Ovary (tissue), 10 donors: ENCODE measurements at places on chromosomes 2 and 18. TPM values are rescaled to one million over a fixed set of nuclear protein-coding genes. Genes with fewer than 3 reads are reported as not detected.

DNA sequence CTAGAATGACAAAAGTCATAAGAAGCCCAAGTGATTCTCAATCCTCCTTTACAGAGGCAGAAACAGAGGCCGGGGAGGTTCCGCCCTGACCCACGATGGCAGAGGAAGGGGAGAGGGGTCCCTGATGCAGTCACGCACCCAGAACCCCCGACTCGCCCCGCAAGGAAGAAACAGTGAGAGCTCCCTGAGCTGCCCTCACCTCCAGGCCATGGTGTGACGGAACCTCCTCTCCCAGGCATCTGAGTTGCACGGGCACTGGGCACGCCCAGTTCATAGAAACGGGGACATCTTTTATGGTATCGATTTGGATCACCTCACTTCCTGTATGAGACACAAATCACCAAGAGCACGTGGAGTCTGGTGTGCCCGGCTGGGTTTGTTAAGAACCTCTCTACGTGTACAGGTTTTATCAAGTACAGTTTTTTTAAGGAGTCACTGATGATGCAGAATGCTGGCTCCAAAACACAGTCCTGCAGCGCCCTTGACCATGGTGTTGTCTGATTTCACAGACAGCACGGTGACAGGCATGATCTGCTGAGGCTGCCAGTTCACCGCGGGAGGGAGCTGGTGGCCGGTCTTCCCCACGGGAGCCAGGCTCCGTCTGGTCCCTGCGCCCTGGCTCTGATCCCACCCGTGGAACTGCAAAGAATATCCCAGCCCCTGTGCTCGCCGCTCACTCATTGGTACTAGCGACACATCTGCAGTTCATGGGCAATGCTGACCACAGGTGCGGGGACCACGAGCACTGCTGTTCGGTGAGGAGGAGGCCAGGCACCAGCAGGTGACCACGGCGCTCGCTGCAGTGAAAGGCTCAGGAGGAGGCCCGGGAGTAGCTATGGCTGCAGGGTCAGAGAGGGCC lies 35.6 kb downstream of the PXDN start:
- H3K4me3 ChIP-seq = no peak overlapping the region
- no peaks in the 10 kb centered on the region for H3K36me3 ChIP-seq
- no peak for DNase-seq
- no peaks in the 10 kb centered on the region for H3K27me3 ChIP-seq
- peaks cover 23% of the 10 kb centered on the region for H3K4me1 ChIP-seq
- no peak overlapping the region for H3K27ac ChIP-seq

- no peak for DNase-seq
- H3K27ac ChIP-seq = no peak overlapping the region
- H3K27me3 ChIP-seq = no peaks in the 10 kb centered on the region
Measured at GRCh38 chr2:194938066-194938465, 719.0 kb upstream of the SLC39A10 start.

- H3K4me1 ChIP-seq = no peaks in the 10 kb centered on the region
- no peak overlapping the region for H3K4me3 ChIP-seq
- no peaks in the 10 kb centered on the region for H3K27me3 ChIP-seq
- no peak overlapping the region for H3K27ac ChIP-seq
- no peaks in the 10 kb centered on the region for H3K36me3 ChIP-seq
- DNase-seq = no peak
Measured at GRCh38 chr2:44934038-44934982, 7.2 kb upstream of the SIX3 start.

DNA sequence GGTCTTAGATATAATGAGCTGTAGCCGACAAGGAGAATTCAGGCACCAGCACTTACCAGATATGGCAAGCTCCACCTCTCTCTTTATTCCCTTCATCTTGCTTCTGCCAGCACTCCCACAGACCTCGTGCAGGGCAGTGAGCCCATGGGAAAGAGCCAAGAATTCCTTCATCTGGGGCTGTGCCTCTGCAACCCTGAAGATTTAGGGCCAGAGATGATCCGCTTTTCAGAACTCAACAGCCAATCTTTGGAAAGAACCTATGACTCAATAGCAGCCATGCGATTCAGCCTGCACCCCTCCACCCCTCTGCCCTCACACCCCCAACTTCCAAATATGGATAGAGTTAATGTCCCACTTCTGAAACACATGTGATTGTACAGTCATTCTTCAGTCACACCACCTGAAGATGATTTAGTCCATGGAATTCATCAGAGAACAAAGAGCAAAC lies 533.7 kb upstream of the TNP1 start:
- H3K4me1 ChIP-seq = peaks cover 18% of the 10 kb centered on the region
- no peaks in the 10 kb centered on the region for H3K27me3 ChIP-seq
- H3K36me3 ChIP-seq = no peaks in the 10 kb centered on the region
- H3K4me3 ChIP-seq = no peak overlapping the region

GRCh38 chr2:109365131-109365530 lies 236.1 kb downstream of the SH3RF3 start:
- H3K27me3 ChIP-seq = no peaks in the 10 kb centered on the region
- no peak overlapping the region for H3K4me3 ChIP-seq
- H3K27ac ChIP-seq = no peak overlapping the region

DNA sequence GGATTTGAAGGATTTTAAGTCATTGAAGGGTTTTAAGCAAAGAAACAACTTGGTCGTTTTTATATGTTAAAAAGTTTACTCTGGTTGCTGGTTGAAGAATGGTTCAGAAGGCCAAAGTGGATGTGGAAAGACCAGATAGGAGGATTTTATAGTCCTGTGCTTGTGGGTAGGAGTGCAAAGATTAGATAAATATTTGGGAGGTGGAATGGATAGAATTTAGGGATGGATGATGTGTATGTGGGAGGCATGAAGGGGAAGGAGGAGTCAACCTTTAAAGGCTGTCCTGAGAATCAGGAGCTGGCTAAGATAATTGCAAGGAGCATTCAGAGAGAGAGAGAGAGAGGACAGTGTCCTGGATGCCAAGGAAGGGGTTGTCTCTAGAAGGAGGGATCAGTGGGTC lies 190.1 kb upstream of the SPRED2 start:
- H3K36me3 ChIP-seq = no peaks in the 10 kb centered on the region
- no peaks in the 10 kb centered on the region for H3K4me1 ChIP-seq
- no peak overlapping the region for H3K27ac ChIP-seq

DNA sequence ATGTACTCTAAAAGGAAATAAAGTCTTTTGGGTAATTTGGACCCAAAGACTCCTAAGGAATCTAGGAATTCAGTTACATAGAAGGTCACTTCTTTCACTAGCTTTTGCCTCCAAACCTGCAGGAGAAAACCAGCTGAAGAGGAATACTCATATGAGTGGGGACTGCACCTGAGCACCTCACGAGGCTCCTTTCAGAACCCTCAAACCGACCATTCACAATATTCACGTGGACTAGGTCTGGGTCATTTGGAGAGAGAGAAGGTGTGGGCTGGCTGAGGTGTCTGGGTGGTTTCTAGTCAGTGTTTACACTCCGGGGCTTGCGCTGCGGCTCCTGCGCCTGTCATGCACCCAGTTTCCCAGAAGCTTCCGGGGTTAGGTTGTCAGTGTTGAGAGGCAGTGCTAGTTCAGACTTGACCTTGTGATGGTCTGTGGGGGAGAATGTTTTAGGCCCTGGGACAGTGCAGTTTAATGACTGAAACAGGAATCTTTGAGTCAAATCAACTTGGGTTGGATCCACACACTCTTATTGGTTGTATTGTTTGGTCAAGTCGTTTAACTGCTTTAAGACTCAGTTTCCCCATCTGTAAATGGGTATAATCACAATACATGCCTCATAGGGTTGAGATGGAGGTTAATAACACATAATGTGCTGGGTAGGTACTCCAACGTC lies 78.4 kb downstream of the LIMS1 start:
- H3K36me3 ChIP-seq = no peaks in the 10 kb centered on the region
- no peak for DNase-seq
- no peaks in the 10 kb centered on the region for H3K27me3 ChIP-seq
- peaks cover 22% of the 10 kb centered on the region for H3K4me1 ChIP-seq

GRCh38 chr2:240114233-240114632 lies 21.9 kb downstream of the COPS9 start:
- no peaks in the 10 kb centered on the region for H3K27me3 ChIP-seq
- no peaks in the 10 kb centered on the region for H3K4me1 ChIP-seq
- no peaks in the 10 kb centered on the region for H3K36me3 ChIP-seq
- H3K27ac ChIP-seq = no peak overlapping the region

- DNase-seq = peak; percentile 62
- peaks cover 8% of the 10 kb centered on the region for H3K4me1 ChIP-seq
- H3K27me3 ChIP-seq = no peaks in the 10 kb centered on the region
- no peak overlapping the region for H3K27ac ChIP-seq
- H3K36me3 ChIP-seq = no peaks in the 10 kb centered on the region
- no peak overlapping the region for H3K4me3 ChIP-seq
Measured at GRCh38 chr2:11248-11941, 34.9 kb downstream of the FAM110C start.

GRCh38 chr2:167398873-167399272 lies 510.6 kb downstream of the XIRP2 start:
- no peak overlapping the region for H3K4me3 ChIP-seq
- H3K27me3 ChIP-seq = no peaks in the 10 kb centered on the region
- H3K36me3 ChIP-seq = no peaks in the 10 kb centered on the region
- H3K4me1 ChIP-seq = no peaks in the 10 kb centered on the region

DNA sequence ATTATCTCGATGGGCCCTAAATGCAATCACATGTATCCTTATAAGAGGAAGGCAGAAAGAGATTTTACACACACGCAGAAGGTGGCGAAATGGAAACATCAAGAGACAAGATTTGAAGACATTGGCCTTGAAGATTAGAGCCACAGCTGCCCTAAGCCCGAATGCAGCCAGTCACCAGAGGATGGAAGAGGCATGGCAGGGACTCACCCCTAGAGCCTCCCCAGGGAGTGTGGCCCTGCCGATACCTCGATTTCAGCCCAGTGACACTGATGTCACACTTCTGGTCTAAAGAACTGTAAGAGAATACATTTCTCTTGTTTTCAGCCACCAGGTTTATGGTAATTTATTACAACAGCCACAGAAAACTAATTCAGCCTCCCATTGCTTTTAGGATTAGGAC lies 17.4 kb downstream of the TTC39C start:
- H3K4me3 ChIP-seq = no peak overlapping the region
- no peaks in the 10 kb centered on the region for H3K36me3 ChIP-seq
- DNase-seq = no peak
- no peak overlapping the region for H3K27ac ChIP-seq
- H3K27me3 ChIP-seq = no peaks in the 10 kb centered on the region

DNA sequence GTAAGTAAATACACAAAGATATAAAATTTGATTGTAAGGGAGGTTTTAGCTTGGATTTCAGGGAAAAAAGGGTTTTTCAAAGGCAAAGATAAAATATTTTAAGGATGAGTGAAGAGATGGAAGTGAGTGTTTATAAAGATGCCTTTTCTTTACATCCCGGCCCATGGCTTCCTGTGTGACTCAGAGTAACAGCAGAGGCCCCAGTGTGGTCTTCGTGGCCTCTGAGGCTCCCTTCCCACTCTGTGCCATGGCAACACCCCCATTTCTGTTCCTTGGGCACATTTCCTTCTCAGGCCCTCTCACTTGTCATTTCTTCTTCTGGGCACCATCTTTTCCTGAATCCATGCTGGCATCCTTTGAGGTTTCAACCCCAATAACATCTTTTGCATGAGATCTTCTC lies 92.6 kb upstream of the TMEM18 start:
- H3K4me3 ChIP-seq = no peak overlapping the region
- no peak for DNase-seq
- no peaks in the 10 kb centered on the region for H3K36me3 ChIP-seq
- no peaks in the 10 kb centered on the region for H3K27me3 ChIP-seq

DNA sequence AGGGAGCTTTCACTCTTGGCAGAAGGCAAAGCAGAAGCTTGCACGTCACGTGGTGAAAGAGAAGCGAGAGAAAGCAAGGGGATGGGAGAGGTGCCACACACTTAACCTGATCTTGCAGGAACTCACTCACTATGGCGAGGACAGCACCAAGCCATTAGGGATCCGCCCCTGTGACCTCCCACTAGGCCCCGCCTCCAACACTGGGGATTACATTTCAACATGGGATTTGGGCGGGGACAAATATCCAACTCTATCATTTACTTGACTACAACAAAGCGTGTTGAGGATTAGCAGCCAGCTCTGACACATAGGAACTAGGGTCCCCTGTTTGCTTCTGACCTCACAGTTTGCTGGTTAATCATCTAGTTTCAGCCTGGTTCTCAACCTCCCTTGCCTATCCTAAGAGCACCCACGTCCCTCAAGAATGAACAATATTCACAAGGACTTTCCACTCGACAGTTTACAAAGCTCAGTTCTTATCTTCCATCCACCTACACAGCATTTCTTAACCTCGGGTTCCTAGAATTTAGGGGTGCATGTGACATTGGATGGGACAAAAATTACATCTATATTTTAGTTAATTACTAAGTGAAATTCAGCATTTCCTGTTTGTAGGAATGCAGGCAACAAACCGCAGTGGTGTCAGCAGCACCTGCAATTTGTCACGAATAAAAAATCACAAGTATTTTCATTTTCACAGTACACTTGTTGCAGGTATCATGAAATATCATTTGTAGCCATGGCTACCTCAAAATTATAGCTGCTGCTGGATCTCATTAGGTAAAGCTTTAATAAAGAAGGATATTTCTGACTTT lies 36.0 kb downstream of the LBH start:
- peaks cover 5% of the 10 kb centered on the region for H3K4me1 ChIP-seq
- no peak overlapping the region for H3K4me3 ChIP-seq
- no peak overlapping the region for H3K27ac ChIP-seq
- H3K36me3 ChIP-seq = no peaks in the 10 kb centered on the region

DNA sequence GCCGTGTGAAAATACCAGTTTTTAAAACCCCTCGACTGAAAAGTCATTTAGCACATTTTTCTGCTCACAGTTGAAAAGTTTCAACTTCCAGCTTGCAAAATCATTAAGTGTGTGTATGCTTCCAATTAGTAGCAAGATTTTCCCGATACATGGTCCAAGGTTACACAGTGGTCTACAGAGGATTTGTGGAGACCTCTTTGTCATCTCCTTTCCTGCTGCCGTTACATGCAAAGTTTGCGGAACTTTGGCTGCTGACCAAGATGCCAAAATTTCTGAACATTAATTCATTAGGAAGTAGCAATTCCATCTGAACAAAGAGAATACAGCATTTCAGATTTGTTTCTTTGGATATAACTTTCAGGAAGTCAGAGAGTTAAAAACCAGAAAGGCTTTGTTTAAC lies 474.6 kb downstream of the PLCL1 start:
- H3K4me3 ChIP-seq = no peak overlapping the region
- H3K4me1 ChIP-seq = no peaks in the 10 kb centered on the region
- H3K36me3 ChIP-seq = no peaks in the 10 kb centered on the region
- no peak overlapping the region for H3K27ac ChIP-seq
- H3K27me3 ChIP-seq = no peaks in the 10 kb centered on the region

GRCh38 chr18:13361431-13361830 lies 142.9 kb downstream of the LDLRAD4 start:
- H3K4me1 ChIP-seq = no peaks in the 10 kb centered on the region
- no peak overlapping the region for H3K27ac ChIP-seq
- H3K36me3 ChIP-seq = no peaks in the 10 kb centered on the region
- no peaks in the 10 kb centered on the region for H3K27me3 ChIP-seq
- DNase-seq = no peak

DNA sequence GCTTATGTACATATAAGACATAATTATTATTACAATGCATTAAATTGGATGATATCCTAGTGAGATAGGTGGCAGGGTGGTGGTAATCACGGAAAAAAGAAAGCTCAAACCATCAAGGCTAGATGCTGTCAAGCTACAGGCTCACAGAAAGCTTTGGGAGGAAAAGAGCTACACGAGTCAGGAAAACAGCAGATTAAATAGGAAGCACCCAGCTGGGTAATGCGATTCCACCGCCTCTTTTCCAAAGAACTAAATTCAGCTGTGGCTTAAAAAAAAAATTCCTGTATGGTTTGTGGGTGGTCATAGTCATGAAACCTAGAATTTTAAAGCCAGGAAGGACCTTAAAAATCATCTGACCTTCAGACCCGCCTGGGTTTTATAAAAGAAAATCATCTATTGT lies 23.7 kb upstream of the PTPN4 start:
- DNase-seq = no peak
- H3K36me3 ChIP-seq = no peaks in the 10 kb centered on the region

The FAP gene
- 2.7 TPM for total RNA-seq

The FHL2 gene
- total RNA-seq = 300 TPM

The PAX8 gene
- total RNA-seq = 10.1 TPM

The SLC66A3 gene
- total RNA-seq = 29.1 TPM

The DSG1 gene
- not detected for total RNA-seq

The TMEM163 gene
- 2.0 TPM for total RNA-seq

The SOX11 gene
- not detected for total RNA-seq
